ENCODE measurements at places on chromosomes 13 and 19.
A peak's percentile ranks its signal among the peaks of the same experiment; 100 is the strongest.

DNA sequence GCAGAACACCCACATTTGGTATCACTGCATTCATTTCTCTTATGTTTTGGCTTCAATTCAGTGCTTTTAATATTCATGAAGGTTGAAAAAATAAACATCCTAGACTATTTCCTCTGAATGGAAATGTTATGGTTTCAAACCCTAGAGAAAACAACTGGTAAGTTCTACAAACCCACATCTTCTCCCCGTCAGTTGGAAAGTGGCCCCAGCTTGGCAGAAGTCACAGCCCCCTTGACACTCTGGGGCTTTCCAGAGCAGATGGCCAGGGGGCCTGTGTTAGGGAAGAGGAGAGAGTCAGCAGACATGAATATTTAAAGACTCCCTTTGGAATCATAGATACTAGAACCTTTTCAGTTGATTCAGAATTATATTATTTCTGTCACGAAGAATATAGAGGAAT, 123.9 kb downstream of the SHISA2 start:
- DNase-seq: no peak

- DNase-seq: peak; percentile 64
Measured at GRCh38 chr13:98853771-98854221, 101.3 kb upstream of the SLC15A1 start.

DNA sequence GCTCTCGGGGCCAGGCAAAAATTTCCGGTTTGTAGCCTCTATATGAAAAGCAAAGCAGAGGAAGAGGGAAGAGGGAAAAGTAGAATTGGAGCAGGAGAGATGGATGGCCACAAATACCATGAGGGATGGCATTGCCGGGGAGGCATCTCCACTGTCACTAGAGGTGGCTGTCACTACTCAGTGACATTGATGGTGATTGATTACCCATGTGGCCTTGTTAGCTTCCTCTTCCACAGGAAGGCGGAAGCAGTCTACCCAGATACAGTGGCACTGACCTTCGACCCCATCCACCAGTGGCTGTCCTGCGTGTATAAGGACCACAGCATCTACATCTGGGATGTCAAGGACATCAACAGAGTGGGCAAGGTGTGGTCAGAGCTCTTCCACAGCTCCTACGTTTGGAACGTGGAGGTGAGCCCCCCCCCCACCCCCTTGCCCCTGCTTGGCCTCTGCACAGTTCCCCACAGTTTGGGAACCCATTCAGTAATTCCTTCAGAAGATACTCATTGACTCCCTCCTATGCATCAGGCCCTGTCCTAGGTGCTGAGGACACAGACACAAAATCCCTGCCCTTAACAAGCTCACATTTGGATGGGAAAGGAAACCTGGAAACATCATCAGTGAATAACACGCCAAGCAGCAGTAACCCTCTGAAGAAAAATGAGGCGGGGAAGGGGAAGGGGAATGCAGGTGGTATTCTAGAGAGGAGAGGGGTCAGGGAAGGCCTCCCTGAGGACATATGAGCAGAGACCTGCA, 18.6 kb downstream of the WDR62 start:
- no peak for DNase-seq

DNA sequence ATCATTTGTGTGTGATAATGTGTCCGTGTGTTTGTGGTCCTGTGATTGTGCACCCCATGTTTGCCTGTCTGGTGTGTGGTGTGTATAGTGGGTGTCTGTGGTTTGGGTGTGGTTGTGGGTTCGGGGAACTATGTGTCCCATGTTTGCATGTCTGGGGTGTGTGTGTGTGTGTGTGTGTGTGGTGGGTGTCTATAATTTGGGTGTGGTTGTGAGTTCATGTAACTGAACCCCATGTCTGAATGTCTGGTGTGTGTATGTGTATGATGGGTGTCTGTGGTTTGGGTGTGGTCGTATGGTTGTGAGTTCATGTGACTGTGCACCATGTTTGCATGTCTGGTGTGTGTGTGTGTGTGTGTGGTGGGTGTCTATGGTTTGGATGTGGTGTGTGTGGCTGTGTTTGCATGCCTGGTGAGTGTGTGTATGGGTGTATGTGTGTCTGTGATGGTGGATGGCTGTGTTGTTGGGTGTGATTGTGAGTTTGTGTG, 11.1 kb upstream of the NFIX start:
- no peak for DNase-seq

GRCh38 chr19:9407827-9408226, 27.5 kb downstream of the ZNF266 start:
- no peak for DNase-seq

DNA sequence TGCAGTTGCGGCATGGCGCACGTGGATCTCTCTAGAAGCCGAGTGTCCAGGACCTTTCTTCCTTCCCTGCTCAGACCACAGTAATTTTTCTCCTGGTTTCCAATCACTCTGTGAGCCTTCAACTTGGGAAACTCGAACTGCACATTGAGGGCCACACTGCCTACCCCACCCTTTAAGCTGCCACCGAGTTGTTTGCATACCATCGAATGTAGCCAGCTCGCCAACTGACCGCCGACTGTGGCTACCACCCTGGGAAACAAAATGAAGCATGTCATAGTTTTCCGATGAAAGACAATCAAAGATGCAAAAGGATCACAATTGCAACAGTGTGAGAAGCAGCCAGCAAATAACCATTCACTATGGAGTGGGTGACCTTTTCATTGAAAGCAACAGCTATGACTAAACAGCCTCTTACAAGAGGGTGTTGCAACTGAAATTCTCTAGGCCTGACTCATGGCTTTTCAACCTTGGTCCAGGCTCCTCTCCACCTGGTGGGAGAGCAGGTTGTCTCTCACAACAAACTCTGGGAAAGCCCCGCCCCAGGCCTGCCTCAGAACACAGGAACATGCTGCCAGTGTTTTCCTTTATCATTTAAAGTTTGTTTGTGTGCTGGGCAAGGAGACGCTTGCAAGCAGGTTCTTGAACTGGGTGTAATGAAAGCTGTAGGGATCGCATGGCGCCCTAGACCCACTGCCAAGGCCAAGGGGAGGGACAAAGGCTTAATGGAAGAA, 141.7 kb upstream of the SERP2 start:
- DNase-seq: no peak

DNA sequence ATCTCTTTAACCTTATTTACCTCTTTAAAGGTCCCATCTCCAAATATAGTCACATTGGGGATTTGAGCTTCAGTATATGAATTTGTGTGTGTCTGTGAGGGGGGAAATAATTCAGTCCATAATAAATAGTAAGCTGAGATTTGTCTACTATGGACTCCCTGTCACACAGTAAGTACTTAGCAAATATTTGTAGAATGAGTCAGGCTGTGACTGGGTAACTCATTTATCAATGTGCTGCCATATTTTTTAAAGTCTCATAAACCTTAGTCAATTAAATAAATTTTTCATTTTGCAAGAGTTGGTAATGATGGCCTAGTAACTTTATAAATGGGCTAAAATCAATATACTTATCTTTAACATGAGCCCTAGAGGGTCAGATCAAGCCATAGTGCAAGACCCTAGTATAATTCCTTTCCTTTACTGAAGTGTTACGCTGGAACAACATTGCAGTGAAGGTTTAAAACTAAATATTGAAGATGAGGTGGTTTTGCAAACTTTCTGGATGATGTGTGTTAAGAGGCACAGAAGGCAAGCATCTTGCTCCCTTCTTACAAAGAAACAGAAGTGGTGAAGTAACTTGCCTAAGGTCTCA, 305.1 kb downstream of the KCNRG start:
- no peak for DNase-seq

DNA sequence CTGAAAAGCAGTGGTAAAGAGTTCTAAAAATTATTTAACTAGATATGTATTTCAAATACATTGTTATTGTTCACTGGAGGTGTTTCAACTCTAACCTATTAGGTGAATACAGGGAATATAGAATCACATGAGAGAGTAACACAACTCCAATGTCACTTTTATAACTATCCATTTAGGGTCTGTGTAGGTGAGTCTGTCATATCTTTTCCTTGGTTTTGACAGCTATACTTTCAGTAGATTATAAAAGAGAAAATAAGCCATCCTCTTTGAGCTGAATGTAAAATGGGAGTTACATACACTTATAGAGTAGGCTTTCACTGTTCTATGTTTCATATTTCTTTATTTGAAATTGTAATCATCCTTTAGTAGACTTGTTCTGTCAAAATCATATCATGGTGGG, 2321.0 kb downstream of the PCDH9 start:
- DNase-seq: no peak

GRCh38 chr19:1087813-1088415, 7.3 kb downstream of the POLR2E start:
- DNase-seq: no peak

DNA sequence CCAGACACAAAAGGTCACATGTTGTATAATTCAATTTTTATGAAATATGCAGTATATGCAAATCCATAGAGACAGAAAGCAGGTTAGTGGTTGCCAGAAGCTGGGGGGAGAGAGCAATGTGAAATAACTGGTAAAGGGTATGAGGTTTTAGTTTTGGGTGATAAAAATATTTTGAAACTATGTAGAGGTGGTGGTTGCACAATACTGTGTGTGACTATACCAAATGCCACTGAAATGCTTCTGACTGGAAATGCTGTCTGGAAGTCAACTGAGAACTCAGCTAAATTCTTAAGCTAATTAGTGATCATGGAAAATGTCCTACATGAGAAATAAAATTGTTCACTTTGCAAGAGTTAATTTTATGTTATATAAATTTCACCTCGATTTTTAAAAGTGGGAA, 65.3 kb upstream of the RXFP2 start:
- no peak for DNase-seq

GRCh38 chr13:99624936-99625540, 123.8 kb downstream of the TM9SF2 start:
- DNase-seq: no peak

DNA sequence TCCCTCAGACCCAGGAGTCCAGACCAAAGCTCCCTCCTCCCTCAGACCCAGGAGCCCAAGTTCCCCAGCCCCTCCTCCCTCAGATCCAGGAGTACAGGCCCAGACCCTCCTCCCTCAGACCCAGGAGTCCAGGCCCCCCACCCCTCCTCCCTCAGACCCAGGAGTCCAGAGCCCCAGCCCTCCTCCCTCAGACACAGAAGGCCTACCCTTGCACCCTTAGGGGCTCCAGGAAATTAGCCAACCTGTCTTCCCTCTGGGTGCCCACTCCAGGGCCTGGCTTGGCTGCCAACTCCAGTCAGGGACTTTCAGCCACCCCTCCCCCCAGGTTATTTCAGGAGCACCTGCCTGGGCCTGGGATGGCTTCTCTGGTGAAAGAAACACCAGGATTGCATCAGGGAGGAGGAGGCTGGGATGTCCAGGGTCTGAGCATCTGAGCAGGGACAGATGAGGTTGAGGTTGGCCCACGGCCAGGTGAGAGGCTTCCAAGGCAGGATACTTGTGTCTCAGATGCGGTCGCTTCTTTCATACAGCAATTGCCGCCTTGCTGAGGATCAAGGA, at the start of gene FGF21:
FGF21 (plus strand) TSS at position 441 of the 558 bp plus-strand sequence. CDS start 713 bp downstream, outside the sequence.
- no peak for DNase-seq

All from activated T-cell treated with anti-CD3 and anti-CD28 coated beads, Interleukin-2, amount 50 U/mL, for 24 hours (primary cell).